Left ventricle myocardium superior (tissue), 1 donor: ENCODE measurements at places on chromosomes 12 and 14. TPM values are rescaled to one million over a fixed set of nuclear protein-coding genes. Genes with fewer than 3 reads are reported as not detected.
A peak's percentile ranks its signal among the peaks of the same experiment; 100 is the strongest.

GRCh38 chr14:46034305-46034704 lies 617.3 kb downstream of the RPL10L start:
- DNase-seq, result no peak

GRCh38 chr14:102330806-102331205 lies 11.3 kb downstream of the ZNF839 start:
- no peak for DNase-seq

- no peak for DNase-seq
These were observed 907.6 kb upstream of the FLRT2 start for GRCh38 chr14:84622357-84622756.

GRCh38 chr12:130860311-130860710 lies 11.6 kb upstream of the RAN start:
- no peak for DNase-seq

- DNase-seq, result no peak
These were observed 129.2 kb upstream of the USP15 start for GRCh38 chr12:62130834-62131552.

DNA sequence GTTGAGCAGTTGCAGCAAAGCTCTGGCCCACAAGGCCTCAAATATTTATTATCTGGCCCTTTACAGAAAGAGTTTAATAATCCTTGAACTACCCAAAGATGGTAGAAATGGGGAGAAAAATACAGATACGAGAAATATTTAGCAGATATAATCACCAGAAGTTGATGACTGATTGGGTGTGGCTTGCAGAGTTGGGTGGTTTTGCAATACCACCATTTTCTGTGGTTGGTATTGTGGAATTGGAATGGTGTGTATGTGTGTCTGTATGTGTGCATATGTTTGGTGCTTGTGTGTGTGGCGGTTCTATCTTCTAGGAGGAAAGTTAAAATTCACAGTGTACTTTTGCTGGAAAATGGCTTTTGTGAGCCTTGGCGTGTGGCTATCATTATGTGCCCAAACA lies 85.4 kb upstream of the MANSC4 start:
- DNase-seq, result no peak

GRCh38 chr12:109428037-109428629 lies 49.0 kb downstream of the KCTD10 start:
- DNase-seq, result peak; percentile 90

GRCh38 chr14:105201156-105201924 lies 20.2 kb upstream of the NUDT14 start:
- no peak for DNase-seq

GRCh38 chr14:93969082-93969828 lies 7.1 kb downstream of the ASB2 start:
- no peak for DNase-seq

DNA sequence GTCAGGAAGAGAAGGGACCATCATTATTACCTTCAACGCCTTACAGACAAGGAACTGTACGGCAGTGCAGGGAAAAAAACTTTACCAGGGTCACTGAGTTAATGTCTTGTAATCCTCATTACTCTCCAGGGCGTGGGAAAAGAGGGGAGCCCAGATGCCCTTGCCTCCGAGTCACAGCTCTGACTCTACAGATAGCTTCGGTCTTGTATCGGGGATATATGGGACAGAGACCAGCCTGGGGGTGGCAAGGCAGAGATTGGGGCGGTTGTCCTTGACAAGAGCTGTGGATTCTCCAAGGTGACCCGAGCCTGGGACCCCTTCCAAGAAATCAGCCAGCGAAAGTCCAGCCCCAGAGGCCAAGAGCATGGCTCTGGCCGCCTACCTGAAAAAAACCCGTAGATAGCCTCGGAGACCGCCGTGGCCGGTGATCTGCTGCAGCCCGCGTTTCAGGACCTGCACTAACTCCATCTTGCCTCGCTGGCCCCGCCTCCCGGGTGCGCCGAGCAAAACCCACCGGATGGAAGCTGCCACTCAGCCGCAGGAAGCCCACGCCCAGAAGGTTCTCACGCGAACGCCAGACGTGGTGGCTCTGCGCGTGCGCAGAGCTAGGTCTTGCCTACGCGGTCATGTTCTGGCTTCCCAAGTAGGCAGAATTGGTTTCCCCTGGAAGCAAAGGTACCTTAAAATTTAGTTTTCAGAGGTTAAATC lies at the start of gene NDUFA12:
NDUFA12 (minus strand) TSS at position 485 of the 708 bp plus-strand sequence; CDS start at position 468, 17 bp downstream.
- peak; percentile 97 for DNase-seq

DNA sequence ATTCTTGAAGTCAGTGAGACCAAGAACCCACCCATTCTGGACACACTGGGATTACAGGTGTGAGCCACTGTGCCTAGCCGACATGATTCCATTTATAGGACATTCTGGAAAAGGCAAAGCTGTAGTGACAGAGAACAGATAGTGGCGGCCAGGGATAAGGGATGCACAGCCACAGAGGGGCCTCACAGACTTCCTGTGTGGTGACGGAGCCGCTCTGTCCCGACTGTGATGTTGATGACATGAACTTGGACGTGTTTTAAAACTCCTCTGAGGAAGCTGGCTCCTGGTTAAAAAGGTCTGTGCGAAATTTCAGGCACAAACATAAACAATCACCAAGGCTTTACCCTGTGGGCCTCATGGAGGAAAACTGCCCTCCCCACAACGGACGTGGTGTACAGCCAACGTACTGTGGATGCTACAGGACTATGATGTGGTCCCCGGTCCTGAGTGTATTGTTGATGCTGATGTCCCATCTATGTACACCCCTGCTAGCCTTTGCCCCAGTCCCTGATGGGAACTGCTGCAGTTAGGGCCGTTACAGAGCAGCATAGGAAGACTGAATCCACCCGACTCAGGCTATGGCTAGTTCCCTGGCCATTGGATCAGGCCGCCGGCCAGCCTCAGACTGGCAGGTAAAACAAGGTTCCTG lies 15.9 kb downstream of the ZNF605 start:
- no peak for DNase-seq

- DNase-seq, result peak; percentile 63
These were observed at the start of gene LRRC43 for GRCh38 chr12:122182887-122183587. Gene LRRC43 (plus strand): TSS chr12:122183123. CDS start chr12:122183145, 22 bp downstream.

GRCh38 chr12:127297327-127297726 lies 969.6 kb upstream of the TMEM132C start:
- DNase-seq, result no peak

DNA sequence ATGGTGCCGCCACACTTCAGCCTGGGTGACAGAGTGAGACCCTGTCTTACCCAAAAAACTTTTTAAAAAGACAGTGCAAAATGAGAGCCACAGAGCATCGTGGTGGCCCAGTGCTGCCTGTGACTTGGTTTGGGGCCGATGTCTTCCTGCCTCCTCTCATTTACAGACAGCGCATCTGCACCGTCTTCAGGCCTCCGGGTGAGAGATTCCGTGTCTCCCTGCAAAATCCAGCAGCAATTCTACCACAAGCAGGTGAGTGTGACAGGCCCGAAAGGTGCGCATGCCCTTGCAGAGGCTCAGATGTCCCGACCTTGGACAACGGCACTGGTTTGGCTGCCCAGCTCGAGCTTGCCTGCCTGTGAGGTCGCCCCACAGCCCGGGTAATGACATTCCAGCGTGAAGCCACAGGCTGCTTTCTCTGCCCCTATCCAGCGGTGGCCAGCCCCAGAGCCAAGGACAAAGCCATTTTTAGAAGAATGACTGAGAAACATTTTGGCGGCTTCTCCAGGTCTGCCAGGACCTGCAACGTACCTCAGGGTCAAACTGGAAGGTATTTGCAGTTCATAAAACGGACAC lies 70.3 kb upstream of the RFLNA start:
- DNase-seq, result no peak

DNA sequence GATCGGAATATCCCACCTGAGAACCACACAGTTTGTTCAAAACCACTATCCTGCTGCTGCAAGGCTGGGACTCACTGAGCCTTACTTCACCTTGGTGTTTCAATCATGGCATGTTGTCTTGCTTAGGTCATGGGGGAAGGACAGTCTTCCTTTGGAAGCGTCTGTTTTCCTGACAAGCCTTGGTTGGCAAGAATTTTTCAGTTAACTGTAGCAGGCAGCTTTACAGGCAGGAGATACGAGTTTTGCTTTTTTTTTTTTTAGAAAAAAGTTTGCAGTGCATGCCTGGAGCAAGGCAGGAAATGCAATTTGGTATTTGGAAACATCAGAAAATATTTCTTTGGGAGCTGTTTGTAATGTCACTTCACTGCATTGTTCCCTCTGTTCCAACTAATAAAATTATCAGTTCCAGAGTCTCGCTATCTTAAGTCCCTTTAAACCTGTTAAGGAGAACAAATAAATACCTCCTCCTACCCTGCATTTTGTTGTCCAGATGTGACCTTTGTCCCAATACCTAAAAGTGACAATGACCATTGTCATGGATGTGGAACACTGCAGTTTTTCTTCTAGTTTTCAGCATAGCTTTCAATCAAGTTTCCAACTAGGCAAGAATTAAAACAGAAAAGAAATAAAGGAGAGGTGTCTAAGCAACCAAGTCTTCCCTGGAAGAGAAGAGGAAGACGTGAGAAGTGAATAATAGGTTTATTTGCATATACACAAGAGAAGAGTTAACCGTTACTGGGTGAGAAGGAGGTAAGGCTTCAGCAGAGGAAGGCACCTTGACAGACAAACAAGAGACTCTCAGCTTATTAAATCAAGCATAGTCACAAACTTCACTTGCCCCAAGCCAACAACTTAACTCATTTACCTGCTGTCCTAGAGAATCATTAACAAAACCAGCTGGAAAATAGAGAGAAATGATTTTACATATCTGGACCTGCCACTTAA lies 71.4 kb upstream of the ACTN1 start:
- DNase-seq, result no peak

DNA sequence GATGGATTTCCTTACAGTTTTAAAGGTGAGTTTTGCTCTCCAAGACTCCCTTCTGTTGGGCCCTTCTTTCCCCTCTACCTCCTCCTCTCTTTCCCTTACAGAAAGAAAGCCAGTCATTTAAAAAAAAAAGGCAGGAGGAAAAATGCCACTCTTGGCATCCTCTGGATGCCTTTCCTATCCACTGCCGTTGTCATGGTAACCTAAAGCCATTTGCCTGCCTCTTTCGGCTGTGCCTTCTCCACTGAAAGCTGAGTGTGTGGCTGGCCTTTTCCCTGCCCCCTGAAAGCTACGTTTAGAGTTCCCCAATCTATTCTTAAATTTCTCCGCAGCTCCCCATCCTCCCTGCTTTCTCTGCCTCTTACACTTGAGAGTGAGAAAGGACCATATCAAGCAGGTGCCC lies 67.1 kb downstream of the TUNAR start:
- no peak for DNase-seq

- DNase-seq, result no peak
These were observed 46.7 kb upstream of the EVL start for GRCh38 chr14:100018482-100018881.

- DNase-seq, result no peak
These were observed 96.8 kb downstream of the TXNDC16 start for GRCh38 chr14:52455291-52456088.

- DNase-seq, result no peak
These were observed 27.6 kb upstream of the ARHGAP5 start for GRCh38 chr14:32049361-32050088.

DNA sequence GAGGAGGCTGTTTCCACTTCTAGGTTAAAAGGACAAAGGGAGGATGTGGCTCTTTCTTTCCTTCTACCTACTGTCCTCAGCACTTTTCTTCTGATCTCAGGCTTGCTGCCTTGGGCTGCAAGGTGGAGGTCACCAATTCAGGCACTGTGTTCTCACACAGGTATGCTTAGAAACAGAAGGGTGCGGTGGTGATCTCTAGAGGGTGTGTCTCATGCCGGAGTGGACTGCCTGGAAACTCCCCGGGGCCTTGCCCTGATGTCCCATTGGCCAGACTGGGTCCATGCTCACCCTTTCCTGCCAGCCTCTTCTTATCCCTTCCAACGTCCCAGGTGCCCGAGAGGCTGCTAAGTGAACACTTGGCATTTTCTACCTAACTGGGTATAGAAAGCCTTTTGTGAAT lies 1197.6 kb downstream of the AACS start:
- no peak for DNase-seq

- no peak for DNase-seq
These were observed 54.4 kb downstream of the SETD3 start for GRCh38 chr14:99426265-99426664.

- no peak for DNase-seq
These were observed 114.9 kb downstream of the PIWIL1 start for GRCh38 chr12:130452546-130452945.

DNA sequence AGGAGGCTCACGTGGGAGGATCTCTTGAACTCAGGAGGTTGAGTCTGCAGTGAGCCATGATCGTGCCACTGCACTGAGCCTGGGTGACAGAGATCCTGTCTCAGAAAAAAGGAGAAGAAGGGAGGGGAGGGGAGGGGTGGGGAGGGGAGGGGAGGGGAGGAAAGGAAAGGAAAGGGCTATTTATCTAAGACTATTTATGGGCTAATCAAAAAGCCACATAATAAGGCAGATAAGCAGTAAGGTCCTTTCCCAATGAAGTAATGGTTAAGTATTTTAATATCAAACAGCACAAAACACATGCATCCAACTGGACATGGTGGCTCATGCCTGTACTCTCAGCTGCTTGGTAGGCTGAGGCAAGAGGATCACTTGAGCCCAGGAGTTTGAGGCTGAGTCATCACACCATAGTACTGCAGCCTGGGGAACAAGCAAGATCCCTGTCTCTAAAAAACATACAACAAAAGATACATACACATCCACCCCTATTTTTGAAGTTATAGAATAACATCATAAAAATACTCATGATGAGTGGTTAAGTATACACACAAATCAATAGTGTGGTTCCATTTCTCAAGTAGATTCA lies 9.7 kb downstream of the PAWR start:
- no peak for DNase-seq

Gene ESR2
- total RNA-seq, result 0.47 TPM

Gene PLEKHD1
- total RNA-seq, result 0.37 TPM

Gene PDE3A
- 171 TPM for total RNA-seq
